ENCODE measurements at places on chromosomes 1 and 21.

DNA sequence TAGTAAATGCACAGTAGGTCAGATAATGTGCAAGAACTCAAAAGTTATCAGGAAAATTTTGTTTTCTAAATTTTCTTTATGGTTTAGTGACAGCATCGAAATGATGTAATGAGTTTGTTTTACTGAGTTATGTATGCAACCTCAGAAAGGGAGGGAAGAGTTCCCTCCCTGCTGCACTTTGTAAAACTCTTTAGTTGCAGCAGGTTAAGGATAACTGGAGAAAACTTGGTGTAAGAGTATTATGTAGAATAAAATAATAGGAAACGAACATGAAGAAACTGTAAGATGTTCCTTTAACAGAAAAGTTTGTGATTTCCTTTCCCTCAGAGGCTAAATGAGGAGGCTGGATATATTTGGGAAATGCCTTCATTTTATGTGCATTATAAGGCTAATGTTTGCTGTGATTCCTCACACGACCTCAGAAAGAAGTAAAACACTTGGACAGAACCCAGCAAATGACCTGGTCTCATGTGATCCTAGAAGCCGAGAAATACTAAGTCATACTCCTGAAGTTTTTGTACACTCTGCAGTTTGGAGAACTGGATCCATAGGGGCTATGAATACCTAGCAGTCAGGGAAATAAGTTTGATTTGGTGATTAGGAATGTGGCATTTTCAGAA lies 35.4 kb downstream of the ADGRL2 start:
- DNase-seq = no peak

- DNase-seq = no peak
Observed at GRCh38 chr1:40880813-40881549, 18.8 kb upstream of the CITED4 start.

GRCh38 chr1:11697893-11698210 lies 6.3 kb downstream of the DRAXIN start:
- DNase-seq = no peak

GRCh38 chr1:207844371-207844770 lies 66.6 kb downstream of the CD34 start:
- no peak for DNase-seq

- DNase-seq = no peak
Observed at GRCh38 chr1:161676958-161677689, 14.2 kb downstream of the FCGR2B start.

GRCh38 chr1:54965624-54966340 lies 14.6 kb upstream of the TMEM61 start:
- peak; percentile 52 for DNase-seq

GRCh38 chr1:61050541-61051442 lies 31.6 kb upstream of the NFIA start:
- no peak for DNase-seq

GRCh38 chr1:47906527-47907176 lies 90.5 kb downstream of the TRABD2B start:
- no peak for DNase-seq

DNA sequence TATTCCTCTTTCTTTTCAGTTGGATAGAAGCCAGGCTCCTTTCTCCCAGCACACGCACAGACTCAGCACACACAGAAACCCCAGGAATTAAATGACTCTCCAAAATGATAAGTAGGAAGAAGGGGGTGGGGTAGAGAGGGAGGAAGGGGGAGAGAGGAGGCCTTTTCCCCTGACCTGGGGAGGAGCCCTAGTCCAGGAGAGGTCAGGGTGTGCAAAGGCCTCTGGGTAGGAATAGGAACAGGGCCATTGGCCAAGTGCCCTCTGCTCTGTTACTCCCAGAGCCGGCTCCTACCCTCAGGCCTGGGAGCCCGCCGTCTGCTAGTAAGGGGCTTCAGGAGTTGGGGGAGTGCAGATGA lies 35.6 kb upstream of the PUM1 start:
- no peak for DNase-seq

DNA sequence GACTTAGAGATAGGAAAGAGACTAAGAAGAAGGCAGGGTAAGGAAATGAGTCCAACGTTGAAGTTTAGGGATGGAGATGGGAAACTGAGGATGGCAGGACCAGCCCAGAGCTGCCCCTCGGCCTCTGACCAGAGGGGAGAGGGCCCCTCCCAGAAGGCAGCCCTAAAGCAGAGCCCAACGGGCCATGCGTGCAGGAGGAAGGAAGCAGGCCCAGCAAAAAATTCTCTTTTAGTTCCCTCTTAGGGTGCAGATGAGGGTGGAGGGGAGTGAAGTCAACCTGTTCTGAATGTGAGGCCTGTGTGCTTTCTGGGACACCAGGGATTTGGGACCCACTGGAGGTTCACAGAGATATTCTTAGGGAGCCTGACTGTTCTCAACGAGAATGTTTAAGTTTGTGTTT lies 225.4 kb downstream of the RHOU start:
- no peak for DNase-seq

GRCh38 chr1:20711285-20712214 lies 6.3 kb downstream of the KIF17 start:
- no peak for DNase-seq

DNA sequence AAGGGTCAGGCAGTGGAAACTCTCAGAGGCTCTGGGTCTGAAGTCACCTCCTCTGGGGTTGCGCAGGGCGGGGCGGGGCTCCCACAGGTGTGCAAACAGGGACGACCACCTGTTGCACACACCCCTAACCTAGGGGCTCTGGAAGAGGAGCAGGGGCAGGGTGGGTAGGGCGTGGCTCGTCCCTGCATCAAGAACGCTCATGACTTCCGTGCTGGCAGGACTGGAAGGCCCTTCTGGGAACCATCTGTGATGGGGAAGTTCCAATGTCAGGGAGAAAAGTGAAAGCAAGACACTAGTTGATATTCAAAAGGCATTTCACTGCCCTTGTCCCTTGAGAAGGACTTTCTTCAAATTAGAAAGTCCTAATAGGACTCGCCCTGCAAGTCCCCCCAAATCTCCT lies 22.1 kb upstream of the CLSTN1 start:
- DNase-seq = no peak
